ENCODE measurements at places on chromosomes 2 and 18.

- DNase-seq, result no peak
Observed at GRCh38 chr2:109710505-109711229, 83.4 kb upstream of the RGPD5 start.

GRCh38 chr2:25470806-25471205 lies 129.1 kb upstream of the DNMT3A start:
- no peak for DNase-seq

- DNase-seq, result no peak
Observed at GRCh38 chr2:45178359-45178758, 169.1 kb upstream of the SIX2 start.

DNA sequence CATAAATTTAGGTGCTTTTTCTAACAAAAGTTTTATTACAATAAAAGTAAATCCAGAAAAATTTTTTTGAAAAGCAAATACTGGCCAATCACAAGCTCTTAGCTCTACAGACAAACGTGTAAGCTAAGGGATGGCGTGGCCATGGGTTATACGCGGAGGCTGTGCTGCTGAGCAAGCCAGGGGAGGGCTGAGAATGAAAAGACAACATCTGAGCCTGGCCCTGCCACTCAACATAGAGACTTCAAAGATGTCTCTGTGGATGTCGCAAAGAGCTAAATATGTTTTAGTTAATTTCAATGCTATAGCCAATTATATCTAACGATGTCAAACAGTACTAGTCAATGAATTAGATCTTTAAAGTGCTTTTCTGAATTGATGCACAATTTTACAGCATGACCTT lies 33.3 kb upstream of the NT5DC4 start:
- peak; percentile 7 for DNase-seq

- DNase-seq, result no peak
Observed at GRCh38 chr2:163641986-163642385, 93.8 kb downstream of the FIGN start.

- no peak for DNase-seq
Observed at GRCh38 chr18:37006742-37007141, 177.8 kb downstream of the KIAA1328 start.

GRCh38 chr2:174776223-174776622 lies 12.0 kb upstream of the CHRNA1 start:
- no peak for DNase-seq

- peak; percentile 46 for DNase-seq
Observed at GRCh38 chr2:85540133-85540648, 1.2 kb downstream of the MAT2A start.

All from NCI-H1417 (cell line).